Kidney (tissue), 22 donors: ENCODE measurements at places on chromosomes 16 and 17. TPM values are rescaled to one million over a fixed set of nuclear protein-coding genes. Genes with fewer than 3 reads are reported as not detected.

HOXB6 gene
- polyA plus RNA-seq, result 44.0 TPM

TMEM100 gene
- polyA plus RNA-seq, result 0.67 TPM

SCIMP gene
- polyA plus RNA-seq, result 0.37 TPM

CRYBA1 gene
- not detected for polyA plus RNA-seq

HOXB7 gene
- polyA plus RNA-seq, result 49.6 TPM

ABCC3 gene
- 9.3 TPM for polyA plus RNA-seq

RNF157 gene
- 12.4 TPM for polyA plus RNA-seq

FGF11 gene
- 7.7 TPM for polyA plus RNA-seq

DNA sequence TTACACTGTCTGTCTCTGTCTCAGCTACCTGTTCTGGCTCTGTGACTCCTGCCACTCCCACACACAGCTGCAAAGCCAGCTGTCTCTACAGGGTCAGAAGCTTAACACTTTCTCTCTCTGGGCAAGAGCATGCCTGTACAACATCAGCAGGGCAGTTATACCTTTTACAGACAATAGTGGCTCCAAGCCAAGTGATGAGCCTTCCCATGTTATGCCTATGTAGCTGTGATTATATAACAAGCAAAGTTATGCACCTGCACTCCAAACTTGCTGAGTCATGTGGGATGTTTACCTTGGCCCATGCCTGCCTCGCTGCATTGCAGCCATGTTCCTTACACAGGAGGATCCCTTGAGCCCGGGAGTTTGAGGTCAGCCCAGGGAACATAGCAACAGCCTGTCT is 31.8 kb upstream of the APPBP2 start:
- H3K36me3 ChIP-seq, result no peaks in the 10 kb centered on the region
- no peaks in the 10 kb centered on the region for H3K27me3 ChIP-seq
- H3K4me3 ChIP-seq, result no peak overlapping the region
- no peak overlapping the region for H3K27ac ChIP-seq

- DNase-seq, result no peak
- H3K4me3 ChIP-seq, result peak overlapping the region; percentile 29
- no peaks in the 10 kb centered on the region for H3K4me1 ChIP-seq
- H3K27me3 ChIP-seq, result peaks cover 8% of the 10 kb centered on the region
Observed at GRCh38 chr16:86565644-86566511, 751 bp upstream of the FOXC2 start.

DNA sequence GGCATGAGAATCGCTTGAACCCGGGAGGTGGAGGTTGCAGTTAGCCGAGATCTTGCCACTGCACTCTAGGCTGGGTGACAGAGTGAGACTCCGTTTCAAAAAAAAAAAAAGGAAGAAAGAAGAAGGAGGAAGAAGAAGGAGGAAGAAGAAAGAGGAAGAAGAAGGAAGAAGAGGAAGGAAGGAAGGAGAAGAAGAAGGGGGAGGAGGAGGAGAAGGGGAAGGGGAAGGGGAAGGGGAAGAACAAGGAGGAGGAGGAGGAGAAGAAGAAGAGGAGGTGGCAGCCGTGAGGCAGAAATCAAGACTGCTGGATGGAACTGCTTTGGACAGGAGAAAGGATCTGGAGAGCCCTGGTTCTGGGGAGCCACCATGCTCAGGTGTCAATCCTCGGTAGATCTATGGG is 29.7 kb upstream of the PEMT start:
- no peaks in the 10 kb centered on the region for H3K27me3 ChIP-seq
- H3K27ac ChIP-seq, result no peak overlapping the region
- H3K4me1 ChIP-seq, result no peaks in the 10 kb centered on the region
- no peaks in the 10 kb centered on the region for H3K36me3 ChIP-seq

DNA sequence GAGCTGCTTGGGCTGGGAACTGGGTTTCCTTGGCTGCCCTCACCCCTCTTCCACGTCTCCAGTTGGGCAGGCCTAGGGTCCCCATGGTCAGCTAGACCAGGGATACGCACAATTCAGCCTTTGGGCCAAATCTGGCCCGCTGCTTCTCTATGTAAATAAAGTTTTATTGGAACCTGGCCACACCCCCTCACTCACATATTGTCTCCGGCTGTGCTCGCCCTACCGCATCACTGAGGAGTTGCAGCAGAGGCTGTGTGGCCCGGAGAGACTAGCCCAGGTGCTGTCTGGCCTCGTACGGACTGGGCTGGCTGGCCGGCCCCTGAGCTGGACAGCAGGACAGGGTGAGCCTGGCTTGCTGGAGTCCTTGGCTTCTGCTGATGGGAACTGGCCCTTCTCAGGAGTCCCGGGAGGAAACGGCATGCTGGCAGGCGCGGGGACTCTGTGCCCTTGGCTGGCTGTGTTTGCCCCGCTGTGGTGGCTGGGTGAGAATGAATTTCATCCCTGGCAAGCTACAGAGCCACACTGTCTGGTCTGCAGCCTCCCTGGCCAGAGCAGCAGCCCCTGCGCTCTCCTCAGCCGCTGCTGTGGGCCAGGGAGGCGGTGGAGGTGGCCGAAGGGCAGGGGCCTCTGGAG is 82.0 kb downstream of the ENGASE start:
- no peak overlapping the region for H3K4me3 ChIP-seq
- no peak overlapping the region for H3K27ac ChIP-seq
- no peaks in the 10 kb centered on the region for H3K27me3 ChIP-seq
- H3K4me1 ChIP-seq, result no peaks in the 10 kb centered on the region

DNA sequence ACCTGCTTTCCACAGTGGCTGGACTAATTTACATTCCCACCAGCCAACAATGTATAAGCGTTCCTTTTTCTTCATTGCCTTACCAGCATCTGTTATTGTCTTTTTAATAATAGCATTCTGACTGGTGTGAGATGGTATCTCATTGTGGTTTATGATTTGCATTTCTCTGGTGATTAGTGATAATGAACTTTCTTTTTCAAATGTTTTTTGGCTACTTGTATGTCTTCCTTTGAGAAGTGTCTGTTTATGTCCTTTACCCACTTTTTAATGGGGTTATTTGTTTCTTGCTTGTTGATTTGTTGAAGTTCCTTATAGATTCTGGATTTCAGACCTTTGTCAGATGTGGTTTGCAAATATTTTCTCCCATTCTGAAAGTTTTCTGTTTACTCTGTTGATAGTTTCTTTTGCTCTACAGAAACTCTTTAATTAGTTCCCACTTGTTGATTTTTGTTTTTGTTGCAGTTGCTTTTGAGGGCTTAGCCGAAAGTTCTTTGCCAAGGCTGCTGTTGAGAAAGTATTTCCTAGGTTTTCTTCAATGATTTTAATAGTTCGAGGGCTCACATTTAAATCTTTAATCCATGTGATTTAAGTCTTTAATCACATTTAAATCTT is 26.8 kb downstream of the ITGAM start:
- no peak for DNase-seq
- no peak overlapping the region for H3K27ac ChIP-seq
- no peaks in the 10 kb centered on the region for H3K27me3 ChIP-seq
- no peaks in the 10 kb centered on the region for H3K4me1 ChIP-seq

GRCh38 chr17:10790491-10791401 is 13.2 kb downstream of the TMEM238L start:
- no peaks in the 10 kb centered on the region for H3K4me1 ChIP-seq
- no peaks in the 10 kb centered on the region for H3K27me3 ChIP-seq
- DNase-seq, result no peak

DNA sequence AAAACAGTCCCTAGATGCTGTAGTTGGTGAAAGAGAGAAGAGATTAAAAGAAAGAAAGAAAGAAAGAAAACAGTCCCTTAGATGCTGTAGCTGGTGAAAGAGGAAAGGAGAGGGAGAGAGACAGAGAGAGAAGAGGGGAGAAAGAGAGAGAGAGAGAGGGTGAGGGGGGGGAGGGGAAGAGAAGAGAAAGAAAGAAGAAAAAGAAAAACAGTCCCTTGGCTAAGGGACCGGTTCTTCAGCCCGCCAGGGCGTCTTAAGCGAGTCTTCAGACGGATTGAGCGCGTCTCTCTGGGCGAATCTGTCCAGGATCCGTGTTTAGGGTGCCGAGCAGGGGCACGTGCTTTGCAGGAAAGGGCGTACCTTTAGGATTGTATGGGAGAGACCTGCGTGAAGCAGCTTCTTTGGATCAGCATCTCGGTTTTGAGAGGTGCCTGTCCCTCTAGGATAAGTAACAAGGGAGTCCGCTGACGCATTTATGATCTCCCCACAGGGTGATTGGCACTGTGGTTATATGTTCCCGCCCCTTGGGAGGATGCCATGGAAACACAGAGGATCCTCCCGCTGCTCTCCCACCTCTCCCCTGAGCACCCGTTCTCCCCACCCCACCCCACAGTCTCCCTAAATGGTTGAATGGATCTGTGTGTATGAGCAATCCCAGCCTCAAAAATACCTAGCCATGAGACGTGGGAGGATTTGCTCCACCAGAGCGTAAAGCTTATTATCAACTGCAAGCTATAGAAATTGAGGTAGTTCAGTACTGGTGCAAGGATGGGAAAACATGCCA is 16.7 kb downstream of the GNGT2 start:
- DNase-seq, result peak; percentile 86
- H3K36me3 ChIP-seq, result no peaks in the 10 kb centered on the region
- no peaks in the 10 kb centered on the region for H3K4me1 ChIP-seq

- H3K36me3 ChIP-seq, result no peaks in the 10 kb centered on the region
- no peak overlapping the region for H3K4me3 ChIP-seq
- DNase-seq, result no peak
- H3K27ac ChIP-seq, result no peak overlapping the region
- peaks cover 2% of the 10 kb centered on the region for H3K27me3 ChIP-seq
Observed at GRCh38 chr17:35752471-35752870, 568 bp downstream of the GAS2L2 start.

- peak overlapping the region; percentile 17 for H3K4me3 ChIP-seq
- no peaks in the 10 kb centered on the region for H3K27me3 ChIP-seq
- H3K27ac ChIP-seq, result no peak overlapping the region
- H3K36me3 ChIP-seq, result no peaks in the 10 kb centered on the region
- H3K4me1 ChIP-seq, result no peaks in the 10 kb centered on the region
Observed at GRCh38 chr17:77235370-77235941, 94.7 kb downstream of the SEC14L1 start.

DNA sequence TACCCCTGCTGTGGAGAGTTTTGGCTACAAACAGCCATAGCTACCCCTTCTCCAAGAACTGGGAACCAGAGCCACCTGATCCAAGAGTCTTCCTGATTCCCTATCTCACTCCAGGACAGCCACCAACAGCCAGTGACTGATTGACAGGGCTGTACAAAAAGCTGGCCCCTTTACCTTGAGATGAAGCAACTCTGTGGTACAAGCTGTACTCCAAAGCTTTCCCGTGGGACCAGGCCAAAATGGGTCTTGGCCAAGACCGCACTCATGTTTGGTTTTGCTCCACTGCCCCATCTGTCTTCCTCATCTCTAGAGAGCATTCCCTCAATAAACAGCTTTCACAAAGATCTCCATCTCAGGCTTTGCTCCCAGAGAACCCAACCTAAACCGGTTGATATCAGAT is 43.6 kb downstream of the RNF157 start:
- H3K36me3 ChIP-seq, result no peaks in the 10 kb centered on the region
- H3K4me1 ChIP-seq, result no peaks in the 10 kb centered on the region
- no peaks in the 10 kb centered on the region for H3K27me3 ChIP-seq
- no peak for DNase-seq
- no peak overlapping the region for H3K27ac ChIP-seq
- no peak overlapping the region for H3K4me3 ChIP-seq

- H3K36me3 ChIP-seq, result no peaks in the 10 kb centered on the region
- no peak overlapping the region for H3K4me3 ChIP-seq
- H3K27me3 ChIP-seq, result no peaks in the 10 kb centered on the region
- no peak for DNase-seq
- H3K27ac ChIP-seq, result no peak overlapping the region
Observed at GRCh38 chr17:72631568-72631948, 460.9 kb downstream of the SLC39A11 start.

DNA sequence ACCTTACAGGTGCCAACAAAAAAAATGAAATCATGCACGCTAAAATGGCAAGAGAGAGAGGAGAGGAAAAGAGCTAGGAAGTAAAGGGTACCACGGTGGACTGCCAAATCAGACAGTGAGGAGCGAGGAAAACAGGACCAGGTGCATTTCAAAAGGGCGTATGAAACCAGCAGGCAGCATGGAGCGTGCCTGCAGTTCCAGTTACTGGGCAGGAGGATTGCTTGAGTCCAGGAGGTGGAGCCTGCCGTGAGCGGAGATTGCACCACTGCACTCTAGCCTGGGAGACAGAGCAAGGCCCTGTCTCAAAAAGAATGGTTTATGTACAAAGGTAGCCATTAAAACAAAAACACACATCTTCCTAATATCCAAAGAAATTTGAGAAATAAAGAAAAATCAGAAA is 16.4 kb downstream of the USP36 start:
- H3K4me1 ChIP-seq, result no peaks in the 10 kb centered on the region
- H3K4me3 ChIP-seq, result no peak overlapping the region
- H3K27ac ChIP-seq, result no peak overlapping the region
- H3K36me3 ChIP-seq, result peaks cover 34% of the 10 kb centered on the region
- DNase-seq, result peak; percentile 75

GRCh38 chr16:11133344-11133943 is 122.6 kb downstream of the SOCS1 start:
- H3K36me3 ChIP-seq, result no peaks in the 10 kb centered on the region
- H3K4me1 ChIP-seq, result peaks cover 36% of the 10 kb centered on the region
- H3K27me3 ChIP-seq, result no peaks in the 10 kb centered on the region
- H3K4me3 ChIP-seq, result no peak overlapping the region

DNA sequence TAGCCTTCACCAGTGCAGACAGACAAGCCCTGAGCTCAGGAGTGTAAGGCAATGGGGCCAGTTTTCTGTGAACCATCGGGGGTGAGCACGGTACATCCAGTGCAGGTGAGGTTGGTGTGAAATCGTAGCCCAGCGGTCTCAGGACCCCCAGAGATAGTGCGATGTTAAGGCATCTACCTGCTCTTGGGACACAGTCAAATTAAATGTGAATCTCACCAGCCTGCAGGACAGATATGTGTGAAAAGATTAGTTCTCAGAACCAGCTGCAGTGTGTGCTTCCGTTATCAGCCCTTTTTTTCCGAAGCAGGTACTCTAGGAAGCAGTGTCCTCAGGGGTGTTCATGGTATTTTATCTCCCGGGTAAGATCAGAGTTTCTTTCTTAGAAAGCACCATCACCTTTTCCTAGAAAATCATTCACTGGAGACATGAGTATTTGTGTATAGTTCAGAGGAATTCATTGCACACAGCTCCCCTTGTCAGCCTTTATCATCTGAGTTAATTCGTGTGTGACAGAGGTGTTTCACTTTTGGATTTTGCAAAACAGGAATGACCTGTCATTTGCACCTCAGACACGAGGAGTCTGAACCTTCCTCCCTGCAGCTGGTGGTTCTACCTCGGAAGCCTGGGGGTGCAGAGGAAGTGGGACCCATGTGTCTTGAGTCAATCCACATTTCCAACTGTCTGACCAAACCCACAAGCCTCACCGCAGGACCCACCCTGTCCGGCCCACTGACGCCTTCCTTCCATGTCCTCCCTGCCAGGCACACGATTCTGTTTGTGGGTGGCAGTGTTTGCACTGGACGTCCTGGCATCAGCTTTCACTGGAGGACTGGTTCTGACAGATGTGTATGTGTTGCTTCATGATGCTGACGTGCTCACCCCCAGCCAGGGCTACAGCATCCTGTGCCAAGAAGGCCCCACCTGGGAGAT is 107.8 kb downstream of the CLEC16A start:
- H3K4me1 ChIP-seq, result peaks cover 7% of the 10 kb centered on the region
- DNase-seq, result no peak
- H3K4me3 ChIP-seq, result no peak overlapping the region
- H3K36me3 ChIP-seq, result peaks cover 14% of the 10 kb centered on the region
- no peaks in the 10 kb centered on the region for H3K27me3 ChIP-seq
